Chondrocyte (in vitro differentiated cells): ENCODE measurements at places on chromosomes 12 and 14. TPM values are rescaled to one million over a fixed set of nuclear protein-coding genes. Genes with fewer than 3 reads are reported as not detected.

Gene C1S
- total RNA-seq, result 20.8 to 24.2 TPM (median 22.8 TPM) in 3 replicates

Gene THTPA
- 11.8 to 21.6 TPM (median 12.3 TPM) in 3 replicates for total RNA-seq

Gene RIPK3
- total RNA-seq, result 0.80 to 1.3 TPM (median 0.90 TPM) in 3 replicates

Gene CLBA1
- 6.0 to 6.3 TPM (median 6.3 TPM) in 3 replicates for total RNA-seq

Gene TEAD4
- 24.1 to 26.0 TPM (median 24.9 TPM) in 3 replicates for total RNA-seq

Gene ALX1
- total RNA-seq, result 1.4 to 3.3 TPM (median 3.2 TPM) in 3 replicates

Gene MGP
- total RNA-seq, result 158 to 215 TPM (median 213 TPM) in 3 replicates

Gene C12orf60
- 0.82 to 1.0 TPM (median 0.92 TPM) in 3 replicates for total RNA-seq

DNA sequence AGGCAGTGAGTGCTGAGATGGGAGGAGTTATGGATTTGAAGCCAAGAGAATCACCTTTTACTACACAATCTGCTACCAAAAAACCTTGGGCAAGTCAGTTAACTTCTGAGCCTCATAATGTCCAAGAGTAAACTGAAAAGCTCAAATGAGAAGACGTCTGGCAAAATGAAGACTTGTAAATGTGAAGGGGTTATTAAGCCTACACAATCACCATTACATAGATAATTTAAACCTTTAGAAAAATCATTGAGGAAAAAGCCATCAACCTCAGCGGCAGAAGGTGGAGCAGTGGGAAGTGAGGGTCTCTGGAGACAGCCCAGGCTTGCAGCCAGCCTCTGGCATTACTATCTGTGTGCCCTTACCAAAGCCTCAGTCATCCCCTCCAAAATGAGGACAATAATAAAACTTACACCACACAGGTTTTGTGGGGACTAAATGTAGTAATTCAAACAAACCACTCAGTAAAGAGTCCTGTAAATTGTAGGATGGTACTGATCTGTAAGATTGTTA, 50.5 kb upstream of the CCDC175 start:
- H3K4me1 ChIP-seq, result peaks cover 7% of the 10 kb centered on the region
- peaks cover 54% of the 10 kb centered on the region for H3K27me3 ChIP-seq
- H3K4me3 ChIP-seq, result no peak overlapping the region
- no peak for DNase-seq

DNA sequence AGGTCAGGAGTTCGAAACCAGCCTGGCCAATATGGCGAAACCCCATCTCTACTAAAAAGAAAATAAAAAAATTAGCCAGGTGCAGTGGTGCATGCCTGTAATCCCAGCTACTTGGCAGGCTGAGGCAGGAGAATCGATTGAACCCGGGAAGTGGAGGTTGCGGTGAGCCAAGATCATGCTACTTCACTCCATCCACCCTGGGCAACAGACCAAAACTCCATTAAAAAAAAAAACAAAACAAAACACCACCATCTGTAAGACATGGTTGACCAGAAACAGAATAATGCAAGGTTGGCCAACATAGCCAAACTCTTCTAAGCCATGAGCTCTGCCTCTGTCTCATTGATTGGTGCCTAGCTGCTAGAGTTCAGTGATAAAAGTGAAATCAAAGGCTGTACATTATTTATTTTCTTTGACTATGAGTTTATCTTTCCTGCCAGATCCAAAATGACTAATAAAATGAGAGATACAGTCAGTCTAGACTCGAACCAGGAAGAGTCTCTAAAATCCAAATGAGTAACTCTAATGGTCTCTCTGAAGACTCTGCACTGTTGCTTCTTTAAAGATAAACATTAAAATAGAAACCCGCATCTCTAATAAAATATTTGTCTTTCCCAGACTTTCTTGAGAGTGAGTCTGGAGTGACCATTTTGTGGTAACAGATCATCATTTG, 404.7 kb downstream of the DAD1 start:
- peaks cover 19% of the 10 kb centered on the region for H3K4me1 ChIP-seq
- no peak overlapping the region for H3K4me3 ChIP-seq
- no peaks in the 10 kb centered on the region for H3K36me3 ChIP-seq
- no peaks in the 10 kb centered on the region for H3K27me3 ChIP-seq
- H3K27ac ChIP-seq, result peak overlapping the region; percentile 84

- H3K4me3 ChIP-seq, result no peak overlapping the region
- peaks cover 42% of the 10 kb centered on the region for H3K4me1 ChIP-seq
- DNase-seq, result no peak
- H3K27me3 ChIP-seq, result no peaks in the 10 kb centered on the region
- H3K27ac ChIP-seq, result peak overlapping the region; percentile 37
- peaks cover 13% of the 10 kb centered on the region for H3K36me3 ChIP-seq
Observed at GRCh38 chr14:50941151-50941550, 3.1 kb downstream of the PYGL start.

DNA sequence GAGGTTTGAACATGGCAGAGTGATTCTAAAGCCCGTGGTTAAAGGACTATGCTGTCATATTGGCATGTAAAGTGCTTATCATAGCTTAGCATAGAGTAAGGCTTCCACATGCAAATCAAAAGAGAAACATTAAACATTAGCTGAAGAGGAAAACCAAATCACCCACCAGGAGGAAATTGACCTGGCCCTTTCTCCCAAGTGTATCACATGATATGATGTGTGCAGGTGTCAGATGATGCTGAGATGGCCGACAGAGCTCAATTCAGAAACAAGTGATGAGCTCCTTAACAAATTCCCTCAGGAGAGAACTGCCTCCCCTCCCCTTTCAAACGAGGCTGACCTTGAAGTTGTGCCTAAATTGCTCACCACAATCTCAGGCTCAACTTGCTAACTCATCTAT, 217.1 kb upstream of the BTG1 start:
- no peak overlapping the region for H3K27ac ChIP-seq
- no peak for DNase-seq
- no peaks in the 10 kb centered on the region for H3K27me3 ChIP-seq
- H3K4me3 ChIP-seq, result no peak overlapping the region

DNA sequence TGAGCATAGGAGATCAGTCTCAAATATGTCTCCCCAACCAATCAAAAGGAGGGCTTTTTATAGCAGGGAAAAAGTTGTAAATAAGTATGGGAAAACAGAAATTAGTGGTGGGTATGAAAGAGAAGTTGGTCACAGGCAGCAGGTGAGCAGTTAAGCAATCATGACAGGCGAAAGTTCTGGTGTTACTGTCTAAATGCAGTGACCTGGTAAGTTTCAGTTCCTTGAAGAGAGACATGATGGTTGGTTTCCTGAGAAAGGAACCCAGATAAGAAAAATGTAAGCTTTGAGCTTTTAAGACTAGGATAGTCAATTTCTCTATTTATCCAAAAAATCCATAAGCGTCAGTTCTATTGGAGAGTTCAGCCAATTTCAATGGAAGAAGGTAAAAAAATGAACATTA, 466.2 kb upstream of the FLRT2 start:
- no peak for DNase-seq
- peaks cover 2% of the 10 kb centered on the region for H3K36me3 ChIP-seq
- H3K4me3 ChIP-seq, result no peak overlapping the region
- H3K27me3 ChIP-seq, result no peaks in the 10 kb centered on the region
- no peak overlapping the region for H3K27ac ChIP-seq
- no peaks in the 10 kb centered on the region for H3K4me1 ChIP-seq

- no peak for DNase-seq
- H3K27me3 ChIP-seq, result no peaks in the 10 kb centered on the region
- H3K36me3 ChIP-seq, result peaks cover 26% of the 10 kb centered on the region
- H3K27ac ChIP-seq, result no peak overlapping the region
- H3K4me3 ChIP-seq, result no peak overlapping the region
Observed at GRCh38 chr12:54407183-54407905, 11.7 kb downstream of the ITGA5 start.

DNA sequence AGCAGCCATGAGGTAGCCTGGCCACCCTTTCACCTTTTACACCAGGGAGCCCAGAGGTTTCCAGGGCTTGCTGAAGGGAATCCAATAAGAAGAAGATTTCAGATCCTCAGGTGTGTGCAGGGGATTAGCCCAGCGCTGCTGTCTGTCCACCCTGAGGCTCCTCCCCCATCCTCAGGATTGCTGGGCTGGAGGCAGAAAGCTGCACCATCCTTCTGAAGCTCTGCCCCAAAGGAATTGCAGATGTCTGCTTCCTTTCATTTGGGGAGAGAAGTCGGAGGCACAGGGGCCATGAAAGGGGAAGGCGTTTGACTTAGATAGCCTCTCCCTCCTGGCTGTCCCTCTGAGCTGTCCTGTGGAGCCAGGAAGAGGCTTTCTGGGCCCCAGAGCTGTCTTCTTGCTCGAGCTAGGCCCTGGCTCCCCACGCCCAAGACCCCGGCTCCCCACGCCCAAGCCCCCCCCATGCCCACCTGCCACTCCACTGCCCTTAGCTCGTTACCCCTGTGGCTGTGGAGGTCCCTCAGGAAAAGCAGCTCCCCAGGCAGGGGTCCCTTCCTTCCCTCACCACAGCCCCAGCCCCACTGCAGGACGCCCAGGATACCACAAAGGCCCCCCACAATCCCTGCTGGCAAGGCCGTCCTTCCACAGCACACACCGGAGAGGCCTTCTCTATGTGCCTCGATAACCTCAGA, 359.0 kb downstream of the CACNA1C start:
- H3K4me3 ChIP-seq, result no peak overlapping the region
- no peak overlapping the region for H3K27ac ChIP-seq
- peaks cover 2% of the 10 kb centered on the region for H3K36me3 ChIP-seq
- H3K27me3 ChIP-seq, result no peaks in the 10 kb centered on the region
- no peak for DNase-seq

DNA sequence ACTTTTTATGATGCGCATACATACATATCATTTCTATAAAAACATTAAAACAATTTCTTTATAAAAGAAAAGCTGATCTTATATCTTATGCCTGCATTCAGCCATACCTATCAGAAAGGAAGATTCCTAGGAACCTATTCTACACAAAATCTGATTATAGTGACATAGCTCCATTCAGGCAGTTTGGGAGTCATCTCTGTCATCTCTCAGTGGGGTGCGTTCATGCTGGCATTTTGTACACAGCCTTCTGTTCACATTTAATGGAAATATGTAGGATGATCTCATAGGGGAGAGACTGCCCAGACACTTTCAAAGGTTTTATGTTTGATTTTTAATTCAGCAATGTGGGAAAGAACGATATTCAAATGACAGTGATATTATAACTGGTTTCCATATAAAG, 52.9 kb downstream of the ATL1 start:
- DNase-seq, result no peak
- peaks cover 15% of the 10 kb centered on the region for H3K36me3 ChIP-seq
- H3K4me1 ChIP-seq, result no peaks in the 10 kb centered on the region

DNA sequence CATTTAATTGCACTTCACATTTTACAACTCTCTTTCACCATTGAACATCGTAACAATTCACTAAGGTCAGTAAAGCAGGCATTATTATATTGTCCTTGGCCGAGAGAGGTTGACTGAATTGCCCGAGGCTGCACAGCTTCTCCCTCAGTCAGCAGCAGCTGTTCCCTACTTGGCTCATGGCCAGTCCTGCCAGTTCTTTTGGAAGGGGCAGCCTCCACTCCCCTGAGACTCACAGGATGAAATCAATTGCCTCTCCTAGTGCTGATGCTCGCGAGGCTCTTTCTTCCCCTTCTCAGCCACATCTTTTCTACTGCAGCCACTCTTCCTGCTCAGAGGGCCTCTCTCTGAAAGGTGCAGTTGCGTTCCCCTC, 79.9 kb upstream of the KCNA1 start:
- H3K4me3 ChIP-seq, result no peak overlapping the region
- H3K4me1 ChIP-seq, result no peaks in the 10 kb centered on the region
- H3K27ac ChIP-seq, result no peak overlapping the region
- no peaks in the 10 kb centered on the region for H3K36me3 ChIP-seq
- peaks cover 2% of the 10 kb centered on the region for H3K27me3 ChIP-seq
- no peak for DNase-seq

GRCh38 chr12:130838284-130838950, 633 bp downstream of the STX2 start:
- peak overlapping the region; percentile 77 for H3K27ac ChIP-seq
- no peak for DNase-seq
- no peaks in the 10 kb centered on the region for H3K36me3 ChIP-seq
- peaks cover 37% of the 10 kb centered on the region for H3K4me1 ChIP-seq
- H3K27me3 ChIP-seq, result no peaks in the 10 kb centered on the region
- peak overlapping the region; percentile 80 for H3K4me3 ChIP-seq

- no peak for DNase-seq
- no peak overlapping the region for H3K4me3 ChIP-seq
- peaks cover 40% of the 10 kb centered on the region for H3K4me1 ChIP-seq
- no peak overlapping the region for H3K27ac ChIP-seq
Observed at GRCh38 chr12:124495194-124495983, 72.0 kb downstream of the NCOR2 start.

DNA sequence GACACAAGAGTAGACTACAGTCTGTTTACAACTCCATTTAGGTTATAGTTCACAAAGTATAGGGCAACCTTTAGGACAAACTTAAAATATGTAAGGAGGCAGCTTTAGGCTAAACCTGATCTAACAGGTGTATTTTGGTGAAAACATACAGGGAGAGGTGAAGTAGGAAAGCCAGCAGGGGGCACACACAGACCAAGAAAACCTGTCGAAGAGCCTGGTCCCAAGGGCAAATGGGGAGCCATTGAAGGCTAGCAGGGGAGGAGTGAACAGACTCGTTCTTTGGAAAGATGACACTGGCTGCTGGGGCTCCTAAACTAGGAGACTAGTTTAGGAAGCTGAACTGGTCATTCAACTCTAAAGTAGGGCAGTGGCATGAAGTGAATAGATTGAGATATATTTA, 138.8 kb upstream of the WSCD2 start:
- no peak overlapping the region for H3K4me3 ChIP-seq
- peaks cover 21% of the 10 kb centered on the region for H3K27me3 ChIP-seq
- H3K4me1 ChIP-seq, result no peaks in the 10 kb centered on the region
- H3K36me3 ChIP-seq, result no peaks in the 10 kb centered on the region
- no peak overlapping the region for H3K27ac ChIP-seq
- DNase-seq, result no peak

DNA sequence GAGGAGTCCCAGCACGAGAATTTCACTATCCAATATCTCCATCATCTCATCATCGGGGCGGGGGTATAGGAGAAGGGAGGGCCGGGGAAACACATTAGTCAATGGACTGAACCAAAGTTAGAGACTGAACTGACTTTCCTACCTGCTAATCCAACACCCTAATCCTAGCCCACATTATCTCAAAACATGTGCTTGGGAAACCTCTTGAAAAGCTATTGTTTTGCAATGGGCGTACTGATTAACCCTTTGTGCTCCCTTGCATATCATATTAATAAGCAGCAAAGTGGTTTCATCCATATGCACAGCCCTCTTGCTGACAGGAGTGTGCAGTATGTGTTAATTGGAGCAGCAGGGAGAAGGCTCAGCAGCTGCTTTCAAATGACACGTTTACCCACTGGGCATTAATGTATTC, 125.7 kb upstream of the GRIP1 start:
- H3K4me1 ChIP-seq, result peaks cover 7% of the 10 kb centered on the region
- H3K27ac ChIP-seq, result no peak overlapping the region
- no peak for DNase-seq
- peaks cover 15% of the 10 kb centered on the region for H3K27me3 ChIP-seq

DNA sequence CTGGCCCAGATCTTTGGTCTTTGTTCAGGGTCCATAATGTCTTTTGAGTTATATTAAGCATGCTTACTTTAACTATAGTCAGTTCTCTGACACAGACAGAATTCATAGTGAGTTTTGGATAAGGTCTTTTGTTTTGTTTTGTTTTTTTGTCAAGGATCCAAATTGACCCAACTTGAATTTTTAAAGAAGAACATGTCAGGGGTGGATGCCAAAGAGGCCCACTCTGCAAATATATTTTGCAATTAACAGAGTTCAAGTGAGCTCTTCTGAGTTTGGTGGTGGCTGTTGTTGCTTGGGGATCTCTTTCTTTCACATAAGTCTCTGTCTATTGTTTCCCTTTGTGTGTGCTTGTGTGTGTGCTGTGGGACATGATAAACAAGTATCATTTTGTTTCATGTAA, 34.4 kb upstream of the PMCH start:
- H3K36me3 ChIP-seq, result no peaks in the 10 kb centered on the region
- DNase-seq, result no peak
- H3K4me1 ChIP-seq, result no peaks in the 10 kb centered on the region
- H3K27me3 ChIP-seq, result peaks cover 17% of the 10 kb centered on the region

GRCh38 chr14:23015618-23016017, 5.7 kb upstream of the C14orf93 start:
- no peak overlapping the region for H3K4me3 ChIP-seq
- no peak for DNase-seq
- H3K27me3 ChIP-seq, result no peaks in the 10 kb centered on the region
- no peak overlapping the region for H3K27ac ChIP-seq
- peaks cover 3% of the 10 kb centered on the region for H3K4me1 ChIP-seq
